HCT116 (cell line): ENCODE measurements at places on chromosomes 3 and 15.

- peak; percentile 65 for DNase-seq
Observed at GRCh38 chr3:193572426-193572908, 17.8 kb upstream of the ATP13A4 start.

DNA sequence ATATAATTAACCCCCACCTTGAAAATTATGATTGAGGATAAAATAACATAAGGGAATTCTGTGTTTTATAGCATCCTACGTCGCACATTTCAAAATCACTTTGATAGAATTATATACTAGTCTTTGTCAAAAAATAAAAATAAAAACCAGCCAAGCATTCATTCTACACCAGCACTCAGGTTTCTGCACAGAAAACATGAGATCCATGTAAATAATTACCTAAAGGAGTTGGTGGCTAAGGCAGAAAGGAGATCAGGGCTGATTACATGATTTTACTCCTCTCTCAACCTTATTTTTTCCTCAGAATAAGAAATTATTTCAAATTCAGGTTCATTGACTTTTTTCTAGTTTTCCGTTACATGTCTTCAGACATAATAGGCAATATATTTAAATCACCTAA lies 194.5 kb downstream of the PLCH1 start:
- no peak for DNase-seq

GRCh38 chr15:94791008-94791407 lies 559.6 kb downstream of the MCTP2 start:
- DNase-seq = no peak

GRCh38 chr3:195440379-195440778 lies 2.4 kb downstream of the ACAP2 start:
- DNase-seq = no peak

DNA sequence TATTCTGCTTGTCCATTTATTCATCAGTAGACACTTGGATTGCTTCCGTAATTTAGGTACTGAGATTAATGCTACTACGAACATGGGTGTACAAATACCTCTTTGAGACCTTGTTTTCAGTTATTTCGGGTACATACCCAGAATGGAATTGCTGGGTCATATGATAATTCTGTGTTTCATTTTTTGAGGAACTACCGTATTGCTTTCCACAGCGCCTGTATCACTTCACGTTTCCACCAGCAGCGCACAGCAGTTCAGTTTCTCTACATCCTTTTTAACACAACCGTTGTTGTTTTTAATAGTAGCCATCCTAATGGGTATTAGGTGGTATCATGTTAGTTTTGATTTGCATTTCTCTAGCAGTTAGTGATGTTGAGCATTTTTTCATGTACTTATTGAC lies 9.5 kb downstream of the PAK2 start:
- no peak for DNase-seq

- no peak for DNase-seq
Observed at GRCh38 chr3:46948830-46949671, 27.5 kb downstream of the CCDC12 start.

DNA sequence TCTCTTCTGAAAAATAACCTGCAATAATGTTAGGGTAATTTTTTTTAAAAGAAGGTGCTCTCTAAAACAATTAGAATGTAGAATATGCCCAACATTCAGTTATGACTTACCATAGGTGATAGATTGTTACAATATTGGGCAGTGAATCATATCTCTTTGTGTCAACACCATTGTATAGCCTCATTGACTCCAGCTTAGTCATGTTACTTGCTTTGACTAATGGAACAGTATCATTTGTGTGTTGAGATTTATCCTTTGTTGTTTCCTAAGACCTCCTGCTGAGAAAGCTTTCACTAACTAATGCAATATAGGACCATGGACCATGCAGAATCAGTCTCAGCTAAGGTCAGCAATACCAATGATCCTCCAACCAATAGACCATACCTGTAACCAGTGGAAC lies 1106.4 kb downstream of the SI start:
- no peak for DNase-seq

DNA sequence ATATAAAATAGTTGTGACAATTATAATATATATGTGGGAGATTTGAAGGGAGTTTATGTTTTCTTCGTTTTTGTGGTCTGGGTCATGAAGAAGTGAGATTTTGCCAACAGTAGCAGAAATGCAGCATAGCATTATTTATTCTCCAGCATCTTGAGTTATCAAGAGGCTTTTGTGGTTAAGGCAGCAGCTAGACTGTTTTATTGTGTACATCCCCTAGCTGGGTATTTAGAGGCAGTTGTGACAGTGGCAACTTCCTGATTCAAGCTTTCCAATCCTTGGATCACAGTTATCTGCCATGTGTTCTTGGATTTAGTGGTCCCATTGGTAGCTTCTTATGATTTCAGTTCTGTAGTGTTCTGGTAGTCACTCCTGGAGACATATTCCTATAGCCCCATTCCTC lies 29.0 kb downstream of the ARIH1 start:
- DNase-seq = no peak

GRCh38 chr3:39264053-39264452 lies 15.8 kb downstream of the CX3CR1 start:
- no peak for DNase-seq

DNA sequence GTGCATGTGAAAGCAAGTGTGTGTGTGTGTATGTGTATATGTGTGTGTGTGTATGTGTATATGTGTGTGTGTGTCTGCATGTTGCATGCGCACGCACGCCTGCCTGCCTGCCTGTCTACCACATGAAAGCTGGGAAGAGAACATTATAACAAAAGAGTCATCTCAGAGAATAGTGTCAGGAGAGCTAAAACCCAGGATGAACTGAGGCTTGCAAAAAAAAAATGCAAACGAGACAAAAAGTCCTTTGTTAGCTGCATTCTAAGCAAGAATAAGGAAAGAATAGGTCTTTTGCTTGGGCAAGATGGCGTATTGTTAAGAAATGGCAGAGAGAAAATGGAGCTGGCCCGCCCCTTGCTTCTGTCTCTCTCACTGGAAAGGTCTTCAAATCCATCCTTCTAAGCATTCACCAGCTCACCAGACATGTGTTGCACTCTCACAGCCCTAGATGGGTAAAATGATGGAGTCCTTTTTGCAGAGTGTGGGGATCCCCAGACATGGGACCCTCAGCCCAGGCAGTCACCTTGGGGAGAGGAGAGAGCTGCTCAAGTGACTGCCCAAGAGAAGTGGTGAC lies 16.4 kb downstream of the WNT7A start:
- no peak for DNase-seq

DNA sequence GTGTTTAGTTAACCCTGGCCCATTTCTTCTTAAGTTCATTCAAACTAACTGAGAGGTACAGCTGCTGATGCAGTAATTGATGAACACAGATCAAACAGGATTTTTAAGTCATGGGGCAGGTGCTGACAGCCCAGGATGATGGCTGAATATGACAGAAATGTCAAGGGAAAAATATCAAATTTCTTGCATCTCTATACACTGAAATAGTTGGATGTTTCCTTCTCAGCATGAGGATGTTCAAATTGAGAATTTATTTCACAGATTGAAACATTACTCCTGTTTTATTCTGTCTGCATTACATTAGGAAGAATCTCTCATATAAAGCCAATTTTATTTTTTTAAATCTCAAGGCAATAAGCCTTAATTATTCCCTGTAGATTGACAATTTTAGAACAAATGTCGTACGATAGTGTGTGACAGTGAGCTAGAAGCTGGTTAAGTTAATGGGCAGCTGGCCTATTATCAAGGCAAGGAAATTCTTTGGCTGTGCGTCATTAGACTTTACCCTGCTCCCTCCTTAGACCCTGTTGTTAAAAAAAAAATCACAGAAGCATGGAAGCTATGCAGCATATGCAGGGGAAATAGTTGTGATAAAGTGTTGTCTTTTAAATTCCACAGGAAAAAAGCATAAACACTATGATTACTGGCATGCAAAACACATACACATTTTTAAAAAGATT lies 183.8 kb upstream of the KCNMB2 start:
- no peak for DNase-seq

DNA sequence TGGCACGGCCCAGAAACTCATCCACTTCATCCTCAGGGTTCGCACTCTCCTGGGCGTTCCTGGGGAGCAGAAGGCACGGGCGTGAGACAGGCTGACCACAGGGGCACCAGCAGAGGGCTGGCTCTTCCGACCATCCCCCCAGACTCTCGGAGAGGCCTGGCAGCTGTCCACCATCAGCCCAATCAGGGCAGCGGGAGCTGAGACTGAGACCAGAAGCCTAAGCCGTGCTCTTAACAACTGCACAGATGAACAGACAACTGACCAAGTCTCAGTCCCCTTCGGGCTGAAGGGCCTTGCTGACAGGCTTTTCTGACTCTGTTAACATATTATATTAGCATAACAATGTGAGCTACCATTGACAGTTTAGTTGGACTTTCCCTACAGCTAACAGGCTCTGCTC lies 118.0 kb downstream of the SEC22A start:
- DNase-seq = no peak

GRCh38 chr3:173976281-173976680 lies 578.7 kb downstream of the NLGN1 start:
- no peak for DNase-seq

DNA sequence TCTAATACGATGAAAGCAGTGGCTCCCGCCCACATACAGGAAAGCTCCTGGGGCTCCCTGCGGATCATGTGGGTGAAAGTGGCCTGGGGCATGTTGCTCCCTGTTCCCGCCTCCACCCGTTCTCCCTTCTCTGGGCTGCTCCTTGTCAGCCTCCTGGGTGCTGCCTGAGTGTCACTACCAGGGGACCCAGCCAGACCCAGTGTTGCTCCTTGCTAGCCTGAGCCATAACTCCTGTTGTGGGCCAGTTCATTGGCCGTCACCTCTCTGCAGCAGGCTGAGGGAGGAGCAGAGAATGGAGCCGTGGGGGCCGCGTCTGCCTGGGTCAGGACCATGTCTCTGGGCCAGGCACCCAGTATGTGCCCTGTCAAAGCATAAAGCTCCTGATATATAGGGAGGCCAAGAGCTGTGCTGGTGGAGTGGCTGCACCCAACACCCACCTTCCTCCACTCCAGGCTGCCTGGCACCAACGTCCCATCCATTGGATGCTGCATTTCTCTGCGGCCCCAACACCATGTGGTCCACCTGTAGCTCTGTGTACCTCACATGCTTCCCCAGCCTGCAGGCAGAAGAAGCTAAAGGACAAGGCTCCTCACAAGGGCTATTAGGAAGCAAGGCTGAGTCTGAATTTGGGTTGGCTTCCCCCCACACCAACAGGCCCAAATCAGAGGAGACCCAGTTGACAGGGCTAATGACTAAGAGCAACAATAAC lies 40.5 kb downstream of the KLF13 start:
- DNase-seq = no peak

GRCh38 chr3:32815841-32816438 lies 1.9 kb upstream of the TRIM71 start:
- no peak for DNase-seq

- DNase-seq = no peak
Observed at GRCh38 chr3:141093397-141093796, 42.2 kb downstream of the SPSB4 start.

DNA sequence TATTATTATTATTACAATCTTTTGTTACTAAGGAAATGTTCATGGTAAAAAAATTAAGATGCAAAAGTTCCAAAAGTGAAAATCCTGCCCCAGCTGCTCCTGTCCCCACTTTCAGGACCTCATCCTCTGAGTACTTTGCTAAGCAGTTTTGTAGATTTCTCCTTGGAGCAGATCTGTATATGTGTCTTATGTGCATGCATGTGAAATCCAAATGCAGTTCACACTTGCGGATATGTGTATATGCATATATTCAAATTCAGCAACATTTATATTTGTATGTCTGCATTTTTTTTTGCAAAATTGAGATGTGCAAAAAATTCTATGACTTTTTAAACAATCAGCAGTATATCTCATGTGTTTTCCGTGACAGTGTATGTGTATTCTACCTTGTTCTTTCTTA lies 19.2 kb downstream of the CHCHD6 start:
- no peak for DNase-seq

- no peak for DNase-seq
Observed at GRCh38 chr15:67087507-67088172, 22.2 kb downstream of the SMAD3 start.

DNA sequence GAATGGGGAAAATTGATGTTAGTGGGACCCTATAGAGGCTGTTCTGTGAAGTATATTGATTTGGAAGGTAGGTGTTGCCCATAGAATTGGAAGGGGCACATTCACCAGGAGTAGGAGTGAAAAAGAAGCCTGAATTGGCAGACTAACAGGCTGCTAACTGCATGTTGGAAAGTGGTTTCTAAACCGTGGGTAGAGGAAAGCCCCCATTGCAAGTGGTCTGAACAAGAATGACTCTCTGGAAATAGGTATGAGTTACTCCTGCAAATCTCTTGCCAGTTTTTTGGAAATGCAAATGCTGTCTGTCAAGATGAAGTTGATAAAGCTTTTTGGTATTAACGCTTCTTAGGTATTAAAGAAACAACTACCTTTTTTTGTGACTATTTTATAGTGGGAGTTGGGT lies 3.5 kb downstream of the UBE2E1 start:
- no peak for DNase-seq

DNA sequence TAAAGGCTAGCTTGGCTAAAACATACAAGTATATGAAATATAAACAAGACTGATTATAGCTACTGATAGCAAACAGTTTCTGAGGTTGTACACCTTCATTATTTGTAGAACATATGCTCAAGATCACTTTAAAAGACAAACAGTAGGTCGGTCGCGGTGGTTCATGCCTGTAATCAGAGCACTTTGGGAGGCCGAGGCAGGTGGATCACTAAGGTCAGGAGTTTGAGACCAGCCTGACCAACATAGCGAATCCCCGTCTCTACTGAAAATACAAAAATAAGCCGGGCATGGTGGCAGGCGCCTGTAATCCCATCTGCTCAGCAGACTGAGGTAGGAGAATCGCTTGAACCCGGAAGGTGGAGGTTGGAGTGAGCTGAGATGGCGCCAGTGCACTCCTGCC lies 80.3 kb downstream of the SMARCC1 start:
- no peak for DNase-seq

GRCh38 chr15:42825599-42825998 lies 88.7 kb upstream of the CDAN1 start:
- DNase-seq = no peak

GRCh38 chr3:43330981-43331380 lies 44.6 kb downstream of the SNRK start:
- no peak for DNase-seq

GRCh38 chr3:31645256-31645655 lies 112.5 kb downstream of the STT3B start:
- no peak for DNase-seq

GRCh38 chr3:190122198-190122771 lies 1.6 kb upstream of the P3H2 start:
- no peak for DNase-seq

- DNase-seq = no peak
Observed at GRCh38 chr15:68693071-68693470, 114.3 kb downstream of the CORO2B start.

DNA sequence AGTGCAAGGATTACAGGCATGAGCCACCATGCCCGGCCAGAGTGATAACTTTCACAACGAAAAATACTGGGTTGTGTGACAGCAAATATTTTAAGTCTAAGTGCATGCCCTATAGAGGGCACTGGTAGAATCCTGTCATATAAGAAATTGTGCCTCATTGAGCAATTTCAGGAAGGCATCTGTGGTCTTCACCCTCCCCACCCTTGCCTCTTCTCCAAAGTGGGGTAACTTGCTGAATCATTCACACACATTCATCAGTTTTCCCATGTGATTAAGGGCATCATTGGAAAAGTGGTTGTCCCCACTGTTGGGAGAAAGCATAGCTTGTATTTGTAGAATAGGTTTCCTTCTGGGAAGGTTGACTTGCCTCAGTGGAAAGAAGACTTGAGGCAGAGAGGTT lies 9.2 kb downstream of the MITF start:
- DNase-seq = no peak
